ENCODE measurements at places on chromosomes 1 and 21. TPM values are rescaled to one million over a fixed set of nuclear protein-coding genes. Genes with fewer than 3 reads are reported as not detected.

Gene COL24A1
- 1.3 TPM for total RNA-seq

Gene DCST1
- total RNA-seq, result not detected

Gene OR2L5
- total RNA-seq, result not detected

Gene SYCP1
- not detected for total RNA-seq

Gene RXFP4
- total RNA-seq, result not detected

DNA sequence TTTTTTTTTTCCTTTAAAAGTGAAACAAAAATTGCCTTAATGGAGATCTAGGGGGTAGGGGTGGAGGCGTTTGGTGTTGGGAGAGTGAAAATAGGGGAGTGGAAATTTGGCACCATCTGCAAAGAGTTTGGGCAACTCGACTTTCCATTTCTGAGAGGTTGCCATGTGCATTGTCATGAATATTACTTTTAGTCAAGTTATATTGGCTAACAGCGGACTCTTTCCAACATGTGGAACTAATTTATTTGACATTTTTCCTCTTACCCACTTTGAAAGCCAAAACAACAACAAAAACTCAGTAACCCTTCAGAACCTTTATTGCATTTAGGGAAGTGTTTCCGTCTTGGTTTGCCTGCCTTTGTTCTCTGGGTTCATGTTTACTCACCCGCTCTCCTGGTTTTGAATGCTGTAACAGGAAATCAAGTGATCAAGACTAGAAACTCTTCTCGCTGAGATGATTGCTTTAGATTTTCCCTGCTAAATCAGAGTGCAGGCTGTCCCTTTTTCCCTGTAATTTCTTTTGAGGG is 70.4 kb downstream of the CACHD1 start:
- no peak for DNase-seq

DNA sequence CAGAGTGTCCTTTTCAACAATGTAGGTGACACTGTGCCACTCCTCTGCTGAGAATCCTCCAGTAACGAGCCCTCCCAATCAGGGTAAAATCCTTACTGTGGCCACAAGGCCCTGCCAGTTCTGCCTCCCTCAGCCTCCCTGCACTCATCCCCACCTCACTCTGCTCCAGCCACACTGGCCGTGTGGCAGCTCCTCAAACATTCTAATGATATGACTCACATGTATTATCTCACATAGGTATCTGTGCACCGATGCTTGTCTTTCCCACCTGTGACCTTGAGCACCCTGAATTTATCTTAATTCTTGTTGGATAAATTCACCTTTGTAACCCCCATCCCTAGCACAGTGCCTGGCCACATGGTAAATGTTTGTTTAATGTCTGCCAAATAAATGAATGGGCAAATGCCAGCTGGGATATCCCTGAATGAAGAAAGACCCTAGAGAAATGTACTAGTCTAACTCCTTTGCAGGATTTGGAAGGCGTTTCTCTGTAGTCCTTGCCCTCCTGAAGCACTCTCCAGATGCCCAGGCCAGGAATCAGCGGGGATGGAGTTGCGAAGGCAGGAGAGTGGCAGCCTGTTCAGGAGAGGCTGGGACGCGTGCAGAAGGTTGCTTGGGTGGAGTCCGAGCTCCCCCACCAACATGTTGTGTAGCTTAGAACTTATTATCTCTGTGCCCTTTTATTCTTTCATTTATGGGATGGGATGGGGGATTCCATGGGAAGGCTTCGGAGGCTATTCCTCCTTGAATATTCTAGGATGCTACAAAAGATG is 106.0 kb downstream of the TMEM53 start:
- peak; percentile 54 for DNase-seq

- DNase-seq, result no peak
Observed at GRCh38 chr1:228999446-229000170, 264.3 kb downstream of the RHOU start.

- DNase-seq, result no peak
Observed at GRCh38 chr1:219399446-219399845, 213.5 kb downstream of the ZC3H11B start.

GRCh38 chr1:5711956-5712645 is 280.1 kb downstream of the NPHP4 start:
- peak; percentile 63 for DNase-seq

- DNase-seq, result no peak
Observed at GRCh38 chr1:20380175-20380574, 89.5 kb downstream of the VWA5B1 start.
